ENCODE measurements at places on chromosomes 3 and 15.

GRCh38 chr3:187781001-187781400 is 35.7 kb upstream of the BCL6 start:
- DNase-seq, result no peak

- no peak for DNase-seq
These were observed 99.1 kb downstream of the NR1I2 start for GRCh38 chr3:119880966-119881365.

- DNase-seq, result no peak
These were observed 18.6 kb upstream of the THSD4 start for GRCh38 chr15:71096676-71097075.

DNA sequence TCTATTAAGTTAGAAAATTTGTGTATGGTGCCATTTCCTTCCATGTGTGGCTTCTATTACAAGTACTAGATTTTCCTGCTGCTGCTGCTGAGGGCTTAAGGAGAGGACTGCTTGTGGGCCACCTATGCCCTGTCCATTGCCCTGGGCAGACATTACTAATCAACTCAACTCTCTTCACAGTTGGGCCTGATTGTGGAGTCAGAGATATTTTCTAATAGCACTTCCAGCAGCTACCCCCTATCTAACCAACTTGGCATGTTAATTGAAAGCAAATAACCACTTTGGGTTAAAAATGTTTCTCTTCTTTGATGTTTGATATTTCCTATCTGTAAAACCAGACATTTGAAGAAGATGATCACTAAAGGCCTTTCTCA is 242.0 kb downstream of the EDEM1 start:
- DNase-seq, result no peak

- DNase-seq, result no peak
These were observed 132.3 kb upstream of the NEO1 start for GRCh38 chr15:72919936-72920465.

GRCh38 chr15:48440084-48440483 is 108.9 kb downstream of the DUT start:
- DNase-seq, result no peak

GRCh38 chr3:119779731-119780383 is 2.0 kb upstream of the NR1I2 start:
- no peak for DNase-seq

DNA sequence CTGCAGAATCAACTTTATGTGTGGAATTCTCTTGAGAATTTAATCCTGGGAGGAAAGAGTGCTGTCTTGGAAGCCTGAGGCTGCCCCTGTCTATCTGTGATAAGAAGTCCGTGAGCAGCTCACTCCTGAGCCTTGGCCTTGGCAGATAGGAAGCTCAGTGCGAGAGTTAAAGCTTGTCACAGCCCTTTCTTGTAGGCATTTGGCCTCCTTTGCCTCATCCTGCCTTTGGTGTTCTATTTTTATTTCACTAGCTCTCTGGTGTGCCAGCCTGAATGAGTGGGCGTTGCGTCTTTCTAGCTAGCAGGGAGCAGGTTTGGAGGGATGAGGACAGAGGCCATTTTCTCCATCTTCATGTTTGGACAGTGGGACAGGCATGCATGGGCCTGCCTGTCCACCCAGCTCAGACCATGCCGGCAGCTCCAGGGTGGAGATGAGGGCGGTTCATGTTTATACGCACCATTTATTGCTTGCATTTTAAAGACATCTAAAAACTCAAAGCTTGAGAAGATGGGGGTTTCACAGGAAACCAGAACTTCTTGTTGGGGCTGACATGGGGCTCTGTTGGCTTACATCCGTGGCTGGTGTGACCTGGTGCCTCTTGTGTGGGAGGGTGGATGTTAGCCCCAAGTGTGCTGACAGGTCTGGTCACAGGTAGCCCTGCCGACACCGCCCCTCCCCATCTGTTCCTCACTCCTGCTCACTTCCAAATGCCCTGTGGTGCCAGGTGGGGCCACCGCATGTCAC is 29.8 kb downstream of the IRAK2 start:
- no peak for DNase-seq

DNA sequence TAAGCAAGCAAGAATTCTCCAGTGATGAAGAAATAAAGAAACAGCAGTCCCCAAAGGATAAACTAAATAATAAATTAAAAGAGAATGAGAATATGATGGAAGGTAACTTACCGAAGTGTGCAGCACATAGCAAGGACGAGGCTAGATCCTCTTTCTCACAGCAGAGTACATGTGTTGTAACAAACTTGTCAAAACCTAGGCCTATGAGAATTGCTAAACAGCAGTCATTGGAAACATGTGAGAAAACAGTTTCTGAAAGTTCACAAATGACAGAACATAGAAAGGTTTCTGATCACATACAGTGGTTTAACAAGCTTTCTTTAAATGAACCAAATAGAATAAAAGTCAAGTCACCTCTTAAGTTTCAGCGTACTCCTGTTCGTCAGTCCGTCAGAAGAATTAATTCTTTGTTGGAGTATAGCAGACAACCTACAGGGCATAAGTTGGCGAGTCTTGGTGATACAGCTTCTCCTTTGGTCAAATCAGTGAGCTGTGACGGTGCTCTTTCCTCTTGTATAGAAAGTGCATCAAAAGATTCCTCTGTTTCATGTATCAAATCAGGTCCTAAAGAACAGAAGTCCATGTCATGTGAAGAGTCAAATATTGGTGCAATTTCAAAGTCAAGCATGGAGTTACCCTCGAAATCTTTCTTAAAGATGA is 4.5 kb upstream of the SCG5 start:
- no peak for DNase-seq

- no peak for DNase-seq
These were observed 130.4 kb downstream of the PPM1L start for GRCh38 chr3:160886421-160886820.

GRCh38 chr3:53613125-53613524 is 118.7 kb downstream of the CACNA1D start:
- no peak for DNase-seq

- DNase-seq, result no peak
These were observed 88.7 kb upstream of the BCL6 start for GRCh38 chr3:187833799-187834578.

DNA sequence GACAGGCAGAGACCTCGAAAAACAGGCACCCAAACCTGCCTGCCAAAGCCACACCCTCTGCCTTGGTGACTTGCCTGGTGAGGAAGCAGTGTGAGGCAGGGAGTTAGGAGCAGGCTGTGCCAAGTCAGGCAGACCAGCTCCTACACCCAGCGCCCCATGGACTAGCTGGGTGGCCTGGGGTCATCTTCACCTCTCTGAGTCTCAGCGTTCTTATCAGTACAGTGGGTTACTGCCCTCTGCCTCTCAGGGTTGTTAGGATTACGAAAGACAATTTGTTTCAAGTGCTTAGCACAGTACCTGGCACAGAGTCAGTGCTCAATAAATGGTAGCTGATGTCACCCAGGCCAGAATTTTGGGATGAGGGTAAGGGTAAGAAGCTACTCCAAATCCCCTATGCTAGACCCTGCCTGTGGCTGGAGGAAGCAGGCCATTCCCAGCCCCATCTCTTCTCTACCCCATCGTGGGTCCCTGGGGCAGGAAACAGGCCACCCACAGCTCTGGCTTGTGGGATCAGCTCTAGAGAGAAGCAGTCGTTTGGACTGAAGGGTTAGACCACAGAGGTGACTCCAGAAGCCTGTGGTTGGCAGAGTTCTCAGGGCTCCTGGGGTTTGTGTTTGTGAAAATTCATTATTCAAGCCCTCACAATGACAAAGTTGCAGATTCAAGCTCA is 10.1 kb downstream of the SLC51B start:
- no peak for DNase-seq

DNA sequence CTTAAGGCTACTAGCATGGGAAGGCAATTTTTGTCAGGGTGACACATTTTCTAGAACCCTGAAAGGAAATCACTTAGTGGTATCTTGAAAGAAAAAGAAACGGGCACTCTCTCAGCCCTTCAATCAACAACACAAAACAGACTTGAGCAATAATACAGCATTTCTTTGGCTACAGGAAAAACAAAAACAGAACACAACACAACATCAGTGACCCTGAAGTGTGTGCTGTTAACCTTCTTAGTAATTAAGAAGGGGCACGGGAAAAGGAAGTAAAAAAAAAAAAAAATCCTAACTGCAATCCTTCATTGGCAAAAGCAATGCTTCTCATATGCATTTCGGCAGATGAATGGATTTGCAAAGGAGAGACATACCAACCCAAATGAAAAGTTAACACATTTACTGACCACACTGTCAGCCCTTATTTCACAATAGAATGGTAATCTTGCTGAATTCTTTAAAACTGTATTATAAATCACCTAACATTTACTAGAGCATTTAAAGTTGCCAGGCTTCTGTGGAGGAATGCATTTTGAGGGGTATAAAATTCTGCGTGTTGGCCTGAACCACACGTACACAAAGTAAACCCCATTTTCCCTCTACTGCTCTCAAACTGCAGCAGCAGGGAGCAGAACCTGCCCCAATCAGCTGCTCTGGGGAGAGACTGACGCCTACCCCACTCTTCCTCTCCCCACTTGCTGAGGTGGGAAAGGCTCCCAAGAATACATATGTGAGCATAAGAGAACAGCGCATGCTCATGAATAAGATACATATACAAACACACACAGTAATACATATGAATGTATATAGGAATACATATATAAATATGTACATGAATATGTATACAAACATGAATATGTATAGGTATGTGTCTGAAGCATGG is 198.5 kb downstream of the FOXP1 start:
- no peak for DNase-seq

DNA sequence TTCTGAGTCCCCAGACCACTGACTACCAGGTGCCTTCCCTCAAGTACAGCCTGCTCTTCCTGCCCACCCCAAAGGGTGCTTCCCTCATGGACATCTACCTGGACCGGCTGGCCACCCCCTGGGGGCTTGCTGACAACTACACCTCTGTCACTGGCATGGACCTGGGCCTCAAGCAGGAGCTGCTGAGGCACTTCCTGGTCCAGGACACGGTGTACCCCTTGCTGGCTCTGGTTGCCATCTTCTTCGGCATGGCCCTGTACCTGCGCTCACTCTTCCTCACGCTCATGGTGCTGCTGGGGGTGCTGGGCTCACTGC is 9.3 kb downstream of the DISP2 start:
- DNase-seq, result no peak

- DNase-seq, result no peak
These were observed 44.1 kb upstream of the LCTL start for GRCh38 chr15:66609876-66610275.

GRCh38 chr15:68268405-68268804 is 9.1 kb upstream of the FEM1B start:
- DNase-seq, result no peak

DNA sequence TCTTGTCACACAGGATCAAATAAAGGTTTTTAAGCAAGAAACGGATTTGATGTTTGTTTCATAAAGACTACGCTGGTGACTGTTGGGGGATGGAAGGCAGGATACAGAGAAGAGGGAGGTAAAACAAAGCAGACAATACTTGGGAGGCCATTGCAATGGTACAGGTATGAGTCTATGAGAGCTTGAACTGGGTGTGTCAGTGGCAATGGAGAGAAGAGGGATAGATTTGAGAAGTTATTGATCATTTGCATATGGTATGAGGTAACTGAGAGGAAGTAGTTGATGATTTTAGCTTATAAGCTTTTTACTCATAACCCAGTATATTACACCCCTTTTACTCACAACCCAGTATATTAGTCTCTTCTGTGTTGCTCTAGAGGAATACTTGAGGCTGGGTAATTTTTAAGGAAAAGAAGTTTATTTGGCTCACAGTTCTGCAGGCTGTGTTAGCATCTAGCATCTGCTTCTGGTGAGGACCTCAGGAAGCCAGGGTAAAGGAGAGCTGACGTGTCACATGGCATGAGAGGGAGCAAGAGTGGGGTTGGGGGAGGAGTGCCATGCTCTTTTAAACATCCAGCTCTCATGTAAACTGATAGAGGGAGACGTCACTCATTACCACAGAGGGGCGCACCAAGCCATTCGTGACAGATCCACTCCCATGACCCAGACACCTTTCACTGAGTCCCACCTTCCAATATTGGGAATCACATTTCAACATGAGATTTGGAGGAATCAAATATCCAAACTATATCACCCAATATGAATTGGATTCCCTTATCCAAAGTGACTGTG is 153.9 kb downstream of the VPS8 start:
- DNase-seq, result no peak

DNA sequence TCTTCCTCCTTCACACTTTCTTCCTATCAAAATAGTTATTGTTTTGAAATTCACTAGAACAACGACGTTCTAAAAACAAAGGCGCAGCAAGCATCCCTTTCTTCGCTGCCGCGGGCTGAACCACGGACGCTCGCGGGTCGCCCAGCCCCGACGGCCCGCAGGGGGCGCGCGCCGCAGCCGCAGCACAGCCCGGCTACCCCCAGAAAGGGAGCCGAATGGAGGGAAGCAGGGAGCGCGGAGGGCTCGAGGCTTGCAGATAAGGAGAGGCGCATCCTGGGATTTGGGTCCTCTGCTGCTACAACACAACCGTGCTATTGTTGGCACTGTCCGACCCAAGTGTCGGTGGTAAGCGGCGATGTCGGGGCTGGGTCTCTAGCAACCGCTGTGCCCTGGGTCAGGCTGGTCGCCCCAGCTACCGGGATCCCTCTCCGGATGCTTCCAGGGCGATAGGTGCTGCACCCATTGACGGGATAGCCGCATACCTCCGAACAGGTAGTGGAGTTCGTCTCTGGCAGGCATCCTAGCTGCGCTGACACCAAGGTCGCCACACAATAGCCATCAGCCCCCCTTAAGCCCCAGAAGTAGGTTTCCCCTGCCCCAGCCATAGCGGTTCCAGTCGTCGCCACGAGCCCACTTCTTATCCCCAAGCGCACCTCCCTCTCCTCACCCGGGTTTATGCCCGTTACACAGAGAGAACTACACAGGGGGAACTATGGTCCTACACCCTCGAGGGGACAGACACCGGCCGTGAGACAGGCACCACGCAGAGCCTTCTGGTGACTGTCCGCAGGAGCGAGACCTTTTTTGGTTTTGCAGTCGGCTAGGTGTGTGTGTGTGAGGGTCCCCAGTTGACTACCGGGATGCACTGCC is 6.0 kb downstream of the ONECUT1 start:
- no peak for DNase-seq

DNA sequence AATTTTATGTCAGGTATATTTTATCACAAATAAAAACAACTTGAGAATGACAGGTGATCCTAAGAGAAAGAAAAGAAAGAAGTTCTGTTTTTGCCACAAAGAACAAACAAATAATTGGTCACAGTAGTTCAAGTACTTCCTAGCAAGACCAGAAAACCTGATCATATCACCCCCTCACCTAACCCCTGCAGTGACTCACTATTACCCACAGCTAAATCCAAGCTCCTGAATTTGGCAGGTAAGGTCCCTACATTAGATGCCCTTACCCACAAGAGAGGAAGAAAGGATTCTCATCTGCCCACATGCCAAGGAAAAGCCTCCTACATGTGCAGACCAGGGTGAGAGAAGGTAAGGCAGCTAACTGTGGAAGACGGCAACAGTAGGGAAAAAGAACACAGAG is 4.4 kb downstream of the SSUH2 start:
- DNase-seq, result no peak

GRCh38 chr15:100831467-100831866 is 48.2 kb upstream of the ALDH1A3 start:
- no peak for DNase-seq

GRCh38 chr3:46163556-46164041 is 44.5 kb downstream of the CCR1 start:
- DNase-seq, result no peak

GRCh38 chr3:16350597-16351318 is 85.7 kb downstream of the OXNAD1 start:
- no peak for DNase-seq

- no peak for DNase-seq
These were observed 317.3 kb upstream of the WNT5A start for GRCh38 chr3:55804170-55805095.

All from activated T-helper 1 cell treated with anti-CD3 and anti-CD28 coated beads, Interleukin-2, amount 50 U/mL, for 16 hours (primary cell).